ENCODE measurements at places on chromosomes 6 and 20. TPM values are rescaled to one million over a fixed set of nuclear protein-coding genes. Genes with fewer than 3 reads are reported as not detected.

The TRIM38 gene
- 5.6 TPM for total RNA-seq

The MCCD1 gene
- not detected for total RNA-seq

The NRN1 gene
- total RNA-seq: 12.9 TPM

The ACSS1 gene
- total RNA-seq: 36.6 TPM

The SOX12 gene
- total RNA-seq: 9.9 TPM
